ENCODE measurements at places on chromosomes 3 and 15. TPM values are rescaled to one million over a fixed set of nuclear protein-coding genes. Genes with fewer than 3 reads are reported as not detected.

Gene CTXND1
- total RNA-seq, result not detected

Gene CMTM8
- 4.9 TPM for total RNA-seq

Gene DLL4
- 11.1 TPM for total RNA-seq

Gene ZIC4
- total RNA-seq, result not detected

Gene LRRC49
- 5.2 TPM for total RNA-seq
